CD4-positive, alpha-beta T cell (primary cell): ENCODE measurements at places on chromosomes 6 and 20.

DNA sequence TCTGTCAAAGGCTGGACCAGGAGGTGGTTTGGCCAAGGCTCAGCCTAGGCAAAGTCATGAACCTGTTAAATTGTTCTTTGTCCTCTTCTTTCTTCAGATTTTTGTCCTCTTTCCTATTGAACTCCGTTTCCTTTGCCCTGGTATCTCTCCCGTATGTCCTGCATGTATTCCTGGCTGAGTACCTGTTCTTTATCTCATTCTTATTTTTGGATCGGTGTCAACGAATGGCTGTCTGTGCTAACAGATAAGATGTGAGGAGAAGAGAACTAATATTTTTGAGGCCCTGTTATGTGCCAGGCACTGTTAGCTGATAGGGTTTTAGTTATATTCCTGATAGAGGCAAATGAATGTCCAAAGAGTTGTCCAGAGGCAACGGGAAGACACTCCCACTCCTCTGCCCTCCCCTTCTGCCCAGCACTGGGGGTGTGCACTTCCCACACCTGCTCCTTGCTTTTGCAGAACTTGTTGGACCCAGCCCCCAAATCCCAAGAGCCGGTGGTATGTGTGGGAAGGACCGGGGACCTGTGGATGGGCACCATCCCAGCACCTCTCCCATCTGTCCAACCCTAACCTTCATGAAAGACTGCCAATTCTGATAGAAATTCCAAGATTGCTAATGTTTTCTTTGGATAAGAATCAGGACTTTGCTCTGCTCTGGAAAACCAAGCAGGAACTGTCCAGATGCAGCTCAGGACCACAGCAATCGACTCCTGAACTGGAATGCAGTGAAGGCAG, 20.6 kb downstream of the MMP24OS start:
- no peak for DNase-seq

DNA sequence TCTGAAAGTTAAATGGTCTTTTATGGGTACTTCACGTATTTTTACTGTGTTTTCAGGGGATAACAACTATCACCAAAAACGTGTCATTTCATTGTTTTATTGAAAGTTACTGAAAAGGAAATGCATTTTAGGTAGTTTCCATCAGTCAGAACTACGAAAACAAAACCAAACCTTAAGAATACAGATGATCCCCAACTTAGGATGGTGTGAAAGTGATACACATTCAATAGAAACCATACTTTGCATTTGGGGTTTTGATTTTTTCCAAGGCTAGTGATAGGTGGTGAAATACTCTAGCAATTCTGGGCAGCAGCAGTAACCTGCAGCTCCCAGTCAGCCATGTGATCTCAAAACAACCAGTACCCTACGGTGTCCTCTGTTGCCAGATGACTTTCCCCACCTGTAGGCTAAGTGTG, 25.9 kb upstream of the EFHC1 start:
- peak; percentile 69 for DNase-seq

DNA sequence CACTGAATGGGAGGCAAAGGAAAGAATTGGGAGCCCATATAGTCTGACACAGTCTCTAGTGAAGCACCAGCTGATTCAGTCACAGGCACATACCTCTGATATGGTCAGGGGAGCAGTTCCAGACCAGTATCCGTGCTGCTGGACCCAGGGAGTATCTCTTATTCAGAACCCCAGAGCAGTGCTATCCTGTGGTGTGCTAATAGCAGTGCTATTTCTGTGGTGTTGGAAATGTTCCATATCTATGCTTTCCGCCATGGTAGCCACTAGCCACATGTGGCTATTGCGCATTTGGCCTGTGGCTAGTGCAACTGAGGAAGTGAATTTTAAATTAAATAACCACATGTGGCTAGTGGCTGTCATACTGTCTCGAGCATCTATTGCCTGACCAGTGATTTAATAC, 11.0 kb downstream of the SCUBE3 start:
- DNase-seq: no peak

DNA sequence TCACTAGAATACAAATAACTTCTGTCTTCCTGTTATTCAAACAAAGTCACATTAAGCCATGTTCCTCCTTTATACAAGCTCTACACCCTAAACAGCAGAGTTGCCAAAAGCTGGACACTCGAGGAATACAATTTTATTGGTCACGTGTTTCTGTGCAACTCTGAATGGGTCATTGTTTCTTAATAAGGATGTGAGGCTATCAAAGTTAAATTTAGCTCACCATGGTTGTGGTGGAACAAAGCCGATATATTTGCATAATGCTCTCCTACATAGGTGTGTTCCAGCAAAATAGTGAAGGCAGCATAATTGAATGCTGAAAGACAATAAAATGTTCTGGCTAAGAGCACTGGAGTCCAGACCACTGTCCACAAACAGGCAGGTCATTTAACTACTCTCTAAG, 36.9 kb upstream of the CD2AP start:
- DNase-seq: no peak

DNA sequence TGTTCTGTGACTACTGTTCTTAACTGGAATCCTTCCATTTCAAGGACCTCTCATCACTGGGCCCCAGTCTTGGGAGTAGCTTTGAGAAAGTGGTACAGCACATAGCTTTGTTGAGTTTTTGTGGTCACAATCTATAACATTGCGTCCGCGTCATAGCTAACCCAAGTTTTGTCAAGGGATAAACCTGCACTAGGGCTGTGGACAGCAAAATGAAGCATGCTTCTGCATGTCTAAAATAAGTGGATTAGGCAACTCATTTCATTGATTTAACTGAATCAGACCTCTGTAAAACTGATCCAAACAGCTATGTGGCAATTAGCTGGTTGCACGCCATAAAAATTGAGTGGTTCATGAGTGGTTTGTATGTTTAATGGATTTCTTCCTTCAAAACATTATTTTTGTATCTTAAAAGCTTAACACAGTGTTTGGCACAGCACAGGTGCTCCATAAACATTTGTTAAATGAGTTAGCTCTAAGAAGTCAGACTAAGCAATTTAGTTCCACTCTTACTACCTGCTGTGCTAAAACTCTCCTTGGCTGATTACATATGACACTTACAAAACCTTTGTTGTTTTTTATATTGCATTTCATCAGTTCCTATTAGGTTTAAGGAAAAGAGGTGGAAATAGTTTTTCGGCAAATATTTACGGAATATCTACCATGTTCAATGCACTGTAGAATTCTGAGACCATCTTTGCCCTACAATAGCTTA, 160.3 kb upstream of the ATXN1 start:
- DNase-seq: no peak

DNA sequence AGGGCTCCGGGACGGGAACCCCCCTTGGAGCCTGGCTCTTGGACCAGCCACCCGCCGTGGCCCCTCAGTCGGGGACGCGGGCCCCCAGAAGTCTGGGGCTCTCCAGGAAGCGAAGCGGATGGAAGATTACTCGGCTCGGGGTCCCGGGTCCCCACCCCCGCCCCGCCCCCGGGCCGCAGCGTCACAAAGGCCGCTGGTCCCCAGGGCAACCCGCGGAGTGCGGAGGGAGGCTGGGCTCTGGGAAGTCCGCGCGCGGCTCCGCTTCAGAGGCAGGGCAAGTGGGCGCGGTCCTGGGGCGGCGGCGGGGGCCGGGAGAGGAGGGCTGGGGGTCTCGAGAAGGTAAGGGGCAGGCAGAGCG, at the start of gene FNDC11:
Gene FNDC11, plus strand, starts transcription at position 227 of the 358 bp plus-strand sequence. CDS start 1,505 bp downstream, outside the sequence.
- DNase-seq: peak; percentile 12

DNA sequence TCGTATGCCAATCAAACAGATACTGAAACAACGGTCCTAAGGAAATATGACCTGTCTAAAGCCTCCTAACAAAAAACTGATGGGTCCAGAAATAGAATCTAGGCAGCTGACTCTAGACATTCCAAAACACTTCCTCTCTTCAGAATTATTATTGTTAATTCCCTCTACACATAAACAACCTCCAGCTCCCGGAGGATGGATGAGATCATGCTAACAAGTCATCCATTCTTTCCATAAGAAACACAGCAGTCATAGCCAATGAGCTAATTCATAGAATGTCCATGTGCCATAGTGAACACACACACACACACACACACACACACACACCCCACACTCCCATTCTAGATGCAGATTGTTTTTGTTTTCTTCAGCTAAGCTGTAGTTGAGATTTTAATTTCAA, 44.3 kb downstream of the HDGFL1 start:
- no peak for DNase-seq

- DNase-seq: no peak
Observed at GRCh38 chr20:7171911-7172310, 404.4 kb downstream of the BMP2 start.

DNA sequence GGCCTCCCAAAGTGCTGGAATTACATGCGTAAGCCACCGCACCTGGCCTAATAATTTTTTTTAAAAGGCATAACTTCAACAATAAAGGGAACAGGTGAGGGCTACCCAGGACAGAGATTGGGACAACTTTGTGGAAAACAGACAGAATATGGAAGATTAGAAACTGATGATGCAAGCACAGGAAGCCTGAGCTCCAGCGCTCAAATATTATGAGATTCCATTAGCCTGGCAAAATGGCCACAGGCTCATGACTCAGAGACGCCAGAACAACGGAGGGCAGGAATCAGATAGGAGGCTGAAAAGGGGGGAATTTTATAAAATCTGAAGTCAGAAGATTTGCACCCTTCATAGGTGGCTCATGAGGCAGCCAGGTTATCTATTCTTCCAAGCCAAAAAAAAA, 103.1 kb upstream of the MRPS10 start:
- no peak for DNase-seq

DNA sequence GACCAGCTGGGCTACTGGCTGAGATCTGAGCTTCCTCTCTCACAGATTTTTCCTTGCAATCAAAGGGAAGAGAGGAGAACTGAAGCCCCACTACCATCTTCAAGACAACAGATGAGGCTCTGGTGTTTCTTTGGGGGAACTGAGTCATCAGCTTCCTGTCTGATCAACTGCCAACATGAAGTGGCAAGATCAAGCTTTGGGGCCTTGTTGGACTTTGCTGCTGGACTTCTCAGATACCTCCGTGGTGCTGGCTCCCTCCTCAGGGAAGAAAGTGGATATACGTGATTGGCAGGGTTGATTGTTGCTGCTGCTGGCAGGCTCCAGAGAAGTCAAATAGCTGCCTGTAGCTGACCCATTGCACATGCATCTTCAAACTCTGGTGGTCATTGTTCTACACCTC, 3.6 kb upstream of the TOX2 start:
- DNase-seq: no peak

- DNase-seq: no peak
Observed at GRCh38 chr6:7390226-7390878, 744 bp downstream of the RIOK1 start.

DNA sequence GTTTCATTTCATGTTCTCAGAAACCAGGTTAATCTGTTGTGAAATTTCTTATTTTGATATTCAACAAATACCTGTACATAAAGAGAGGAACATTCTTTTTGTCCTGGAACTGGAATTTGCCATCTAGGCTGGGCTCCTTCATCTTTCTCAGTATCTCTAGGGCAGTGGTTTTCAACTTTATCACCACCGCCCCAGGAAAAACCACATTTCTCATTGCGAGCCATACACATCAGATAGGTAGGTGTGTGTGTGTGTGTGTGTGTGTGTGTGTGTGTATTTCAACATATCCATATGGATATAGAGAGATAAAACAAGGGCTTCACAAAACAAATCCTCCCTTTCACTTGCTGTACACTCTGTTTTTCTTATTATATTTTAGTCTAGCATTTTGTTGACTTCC, 24.1 kb downstream of the BFSP1 start:
- DNase-seq: no peak

DNA sequence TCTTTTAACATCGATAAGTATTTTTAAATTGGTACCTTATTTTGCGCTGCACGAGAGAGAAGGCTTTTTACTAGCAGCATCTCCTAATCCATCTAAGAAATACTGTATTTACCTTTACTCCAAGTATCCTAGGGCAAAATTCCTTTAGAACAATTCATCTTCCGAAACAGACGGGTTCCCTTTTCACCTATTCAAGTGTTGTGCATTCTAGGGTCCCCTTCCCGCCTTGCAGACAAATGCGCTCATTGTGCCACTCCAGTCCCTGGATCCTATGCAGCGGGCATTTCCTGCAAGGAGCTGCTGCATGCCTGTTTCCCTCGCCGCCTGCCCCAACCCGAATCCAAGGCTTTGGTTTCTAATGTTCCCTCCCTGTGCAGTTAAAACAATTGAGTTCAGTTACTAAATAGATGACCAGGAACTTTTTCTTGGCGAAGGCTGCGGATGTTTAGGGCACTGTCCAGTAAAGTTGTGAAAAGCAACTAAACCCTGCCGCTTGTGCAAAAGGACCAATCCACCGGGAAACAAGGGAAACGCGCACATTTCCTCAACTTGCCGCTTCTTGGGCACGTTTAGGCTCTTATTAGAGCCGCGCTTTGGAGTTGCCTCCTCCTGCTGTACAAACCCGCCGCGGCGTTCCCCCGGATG, 556 bp upstream of the SCAF8 start:
- DNase-seq: no peak

GRCh38 chr20:25619514-25619913, 4.3 kb downstream of the NANP start:
- no peak for DNase-seq

- no peak for DNase-seq
Observed at GRCh38 chr20:11229772-11230171, 556.0 kb upstream of the JAG1 start.

- DNase-seq: no peak
Observed at GRCh38 chr20:10312111-10312510, 93.5 kb downstream of the SNAP25 start.

GRCh38 chr6:30063315-30063714, 2.2 kb downstream of the POLR1H start:
- no peak for DNase-seq

- no peak for DNase-seq
Observed at GRCh38 chr6:51855310-51856082, 231.9 kb downstream of the PKHD1 start.

DNA sequence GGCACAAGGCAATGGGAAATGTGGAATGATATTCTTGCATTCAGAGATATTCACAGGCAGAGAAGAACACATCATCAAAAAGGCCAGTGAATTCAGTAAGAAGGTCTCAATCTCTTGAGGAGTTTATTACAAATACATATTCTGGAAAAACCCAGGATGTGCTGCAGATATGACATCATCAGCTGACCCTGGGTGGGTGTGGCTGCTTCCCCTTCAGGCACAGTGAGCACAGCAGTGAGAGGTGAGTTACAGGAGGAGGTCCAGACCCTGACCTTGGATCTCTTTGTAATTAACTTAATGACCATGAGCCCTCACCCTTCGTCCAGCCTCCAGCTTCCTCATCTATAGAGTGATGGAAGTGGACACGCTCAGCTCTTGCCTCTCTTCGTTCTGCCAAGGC, 147.5 kb upstream of the SYNDIG1 start:
- DNase-seq: no peak

- DNase-seq: no peak
Observed at GRCh38 chr6:82097676-82098075, 149.9 kb downstream of the IBTK start.

GRCh38 chr6:147384029-147384428, 124.5 kb upstream of the SAMD5 start:
- no peak for DNase-seq

DNA sequence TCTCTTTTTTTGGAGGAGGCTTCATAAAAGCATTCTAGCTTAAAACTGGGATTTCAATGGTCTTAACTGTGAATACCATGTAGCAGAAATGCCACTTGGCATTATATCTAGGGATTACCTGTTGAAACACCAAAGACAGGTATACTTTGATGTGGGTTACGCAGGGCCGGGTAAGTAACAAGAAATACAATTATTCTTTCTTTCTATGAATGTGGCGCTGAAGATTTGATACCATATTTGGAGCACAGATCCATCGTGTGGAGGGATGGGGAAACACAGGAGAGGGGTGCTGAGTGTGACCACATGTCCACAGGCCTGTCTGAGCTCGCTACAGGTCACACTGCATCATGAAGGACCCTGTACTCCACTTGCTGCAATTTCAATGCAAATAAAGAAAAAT, 257.8 kb downstream of the GMPR start:
- DNase-seq: no peak

GRCh38 chr20:48690888-48691287, 136.9 kb downstream of the PREX1 start:
- DNase-seq: no peak
